HEK293T (cell line): ENCODE measurements at places on chromosomes 16 and 17.

DNA sequence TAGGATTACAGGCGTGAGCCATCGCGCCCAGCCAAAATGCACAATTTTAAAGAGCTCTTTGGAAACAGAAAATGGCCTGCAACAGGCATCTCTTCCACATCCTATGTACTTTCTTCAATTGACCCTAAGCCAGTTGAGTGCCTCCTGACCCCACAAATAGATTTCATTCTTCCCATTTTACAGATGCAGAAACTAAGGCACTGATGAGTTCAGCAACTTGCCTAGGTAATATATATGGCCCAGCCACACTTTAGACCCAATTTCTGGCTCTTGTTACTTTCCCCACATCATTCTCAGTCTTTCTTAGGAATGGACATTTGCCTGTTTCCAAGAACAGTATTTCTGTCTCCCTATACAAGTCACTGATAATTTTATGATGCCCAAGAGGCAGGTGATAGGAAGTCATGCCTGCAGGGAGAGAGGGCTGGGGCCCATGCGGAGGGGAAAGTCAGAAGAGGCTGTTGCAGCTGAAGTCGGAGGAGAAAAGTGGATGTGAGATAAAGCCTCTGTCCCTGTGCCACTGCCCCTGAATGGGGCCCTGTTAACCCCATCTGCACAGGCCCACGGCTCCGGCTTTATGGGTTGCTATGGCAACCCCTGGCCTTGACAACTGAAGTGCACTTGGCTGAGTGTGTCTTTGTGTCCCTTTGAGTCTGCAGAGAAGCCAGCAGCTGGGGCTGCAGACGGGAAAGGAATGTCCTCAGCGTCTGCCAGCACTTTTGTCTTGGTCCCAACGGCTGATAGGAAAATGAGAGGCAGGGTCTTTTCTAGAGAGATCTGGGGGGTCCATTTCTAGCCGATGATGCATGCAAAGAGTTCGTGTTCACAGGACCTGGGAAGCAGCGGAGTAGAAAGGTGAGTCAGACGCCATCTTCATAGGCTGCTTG, 45.9 kb downstream of the ABAT start:
- peak; percentile 38 for DNase-seq

- DNase-seq, result no peak
Observed at GRCh38 chr16:64478252-64478906, 643.5 kb downstream of the CDH11 start.

DNA sequence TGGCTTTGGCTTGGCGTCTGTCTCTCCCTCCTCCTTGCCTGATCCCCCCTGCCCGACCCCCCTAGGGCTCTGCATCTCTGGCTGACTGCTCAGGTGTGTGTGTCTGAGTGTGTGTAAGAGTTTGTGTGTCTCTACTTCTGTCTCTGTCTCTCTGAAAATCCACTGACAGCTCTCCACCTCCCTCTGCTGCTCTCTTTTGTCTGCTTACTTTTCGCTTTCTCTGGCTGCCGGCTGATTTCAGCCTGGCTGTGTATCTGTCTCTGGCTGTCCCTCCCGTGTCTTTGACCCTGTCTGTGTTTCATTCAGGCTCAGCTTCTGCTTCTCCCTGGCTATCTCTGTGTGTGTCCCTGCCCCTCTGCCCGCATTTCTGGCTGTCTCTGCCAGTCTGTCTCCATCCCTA, 3.8 kb upstream of the SPEM1 start:
- DNase-seq, result no peak

DNA sequence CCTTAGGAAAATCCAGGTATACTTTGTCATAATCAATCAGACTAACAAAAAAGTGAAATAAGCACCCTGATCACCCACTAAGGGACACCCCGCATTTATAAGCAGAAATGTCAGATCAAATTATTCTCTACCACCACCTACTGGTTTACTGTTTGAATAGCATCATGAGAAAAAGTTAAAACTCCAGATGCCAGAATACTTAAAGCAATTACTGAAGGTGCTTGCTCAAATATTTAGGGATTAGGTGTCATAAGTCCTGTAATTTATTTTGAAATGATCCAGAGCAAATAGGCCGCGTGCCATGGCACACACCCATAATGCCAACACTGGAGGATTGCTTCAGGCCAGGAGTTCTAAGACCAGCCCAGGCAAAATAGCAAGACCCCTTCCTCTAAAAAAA, 2.3 kb downstream of the TOP2A start:
- no peak for DNase-seq

- no peak for DNase-seq
Observed at GRCh38 chr16:55294931-55295342, 29.1 kb upstream of the IRX6 start.

DNA sequence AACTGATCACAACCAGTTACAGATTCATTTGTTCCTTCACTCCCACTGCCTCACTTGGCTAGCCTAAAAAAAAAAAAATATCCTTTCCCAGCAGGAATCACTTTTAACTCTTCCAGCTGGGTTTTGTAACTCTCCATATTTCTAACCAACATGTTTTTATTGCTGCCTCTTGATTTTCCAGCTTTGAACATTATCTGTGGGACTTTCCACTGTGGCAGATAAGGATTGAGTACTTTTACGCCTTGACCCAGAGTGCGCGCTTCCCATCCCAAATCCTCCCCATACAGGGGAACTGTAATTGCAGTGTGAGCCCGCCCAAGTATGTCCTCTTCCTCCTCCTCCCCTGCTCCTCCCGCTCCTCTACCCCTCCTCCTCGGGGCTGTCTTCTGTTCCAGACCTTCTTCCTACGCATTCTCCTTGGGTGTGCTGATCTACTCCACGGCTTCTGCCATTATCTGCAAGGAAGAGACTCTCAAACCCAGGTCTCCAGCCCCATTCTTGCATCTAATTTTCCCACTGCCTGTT, 43.4 kb downstream of the CYB5D2 start:
- no peak for DNase-seq

DNA sequence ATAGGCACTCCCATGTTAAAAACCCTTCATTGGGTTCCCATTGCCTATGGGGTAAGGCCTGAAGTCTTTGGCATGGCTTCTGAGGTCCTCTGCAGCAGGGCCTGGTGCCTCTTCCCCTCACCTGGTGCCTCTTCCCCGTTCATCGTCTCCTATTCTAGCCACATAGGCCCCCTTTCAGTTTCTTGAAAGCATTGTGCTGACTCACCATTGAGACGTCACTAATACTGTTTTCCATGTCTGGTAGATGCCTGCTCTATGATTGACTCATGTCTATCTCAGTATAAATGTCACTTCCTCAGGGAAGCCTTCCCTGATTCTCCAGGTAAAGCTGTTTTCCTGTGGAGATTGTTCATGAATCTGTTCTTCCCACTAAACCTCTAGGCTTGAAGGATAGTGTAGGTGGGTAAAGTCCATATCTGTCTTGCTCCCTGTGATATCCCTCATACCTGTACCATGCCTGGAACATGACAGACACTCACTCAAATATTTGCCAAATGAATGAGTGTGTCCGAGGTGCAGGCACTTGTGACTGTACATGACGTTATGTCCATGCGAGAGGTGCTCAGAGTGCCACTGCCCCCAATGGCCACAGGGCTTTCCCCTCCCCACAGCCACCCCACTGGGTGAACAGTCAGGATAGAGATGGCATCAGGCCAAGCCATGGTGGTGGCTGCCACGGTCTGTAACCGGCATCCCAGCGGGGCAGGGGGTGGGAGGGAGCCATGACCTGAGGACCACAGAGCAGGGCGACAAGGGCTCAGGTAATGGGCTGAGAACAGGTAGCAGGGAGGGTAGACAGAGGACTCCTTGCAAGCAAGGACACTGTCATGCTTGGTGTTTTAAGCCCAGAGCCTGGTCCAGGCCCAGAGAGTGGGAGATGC, 85.2 kb upstream of the FAM20A start:
- DNase-seq, result no peak

DNA sequence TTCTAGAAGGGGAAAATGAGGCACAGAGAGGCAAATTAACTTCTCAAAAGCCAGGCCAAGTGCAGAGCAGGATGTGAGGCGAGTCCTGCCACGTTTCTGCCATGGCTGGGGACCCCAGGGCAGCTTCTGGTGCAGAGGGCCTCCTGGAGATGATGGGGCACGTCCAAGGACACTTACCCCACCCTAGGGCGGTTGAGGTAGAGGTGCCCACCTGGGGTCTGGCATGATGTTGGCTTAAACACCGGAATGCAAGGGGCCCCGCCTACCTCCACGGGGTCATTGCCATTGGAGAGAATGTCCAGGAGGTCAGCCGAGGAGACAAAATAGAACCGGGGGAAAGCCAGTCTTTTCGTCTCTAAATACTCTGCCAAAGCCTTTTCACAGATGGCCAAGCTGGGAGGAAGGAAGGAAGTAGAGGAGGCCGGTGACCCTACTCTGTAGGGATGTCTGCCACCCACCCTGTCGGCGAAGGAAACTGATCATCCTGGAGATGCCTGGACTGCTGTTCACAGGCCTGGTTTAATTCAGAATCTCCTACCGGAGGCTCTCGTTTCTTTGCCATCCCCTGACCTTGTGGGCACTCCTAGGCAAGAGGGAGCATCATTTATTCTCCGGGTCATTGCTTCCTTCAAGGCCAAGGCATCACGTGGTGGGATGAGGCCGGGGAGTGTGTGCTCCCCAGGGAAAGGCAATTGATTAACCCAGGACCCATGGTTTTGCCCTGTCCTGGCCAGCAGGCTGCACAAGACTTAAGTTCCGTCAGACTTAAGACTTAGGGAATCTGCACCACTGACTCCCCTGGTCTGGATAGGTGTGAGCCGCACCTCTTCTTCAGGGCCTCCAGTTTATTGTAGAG, 70.5 kb downstream of the DNAH17 start:
- no peak for DNase-seq
